ENCODE measurements at places on chromosomes 12 and 14.

- no peak for DNase-seq
Observed at GRCh38 chr14:42617005-42617404, 1010.3 kb downstream of the LRFN5 start.

DNA sequence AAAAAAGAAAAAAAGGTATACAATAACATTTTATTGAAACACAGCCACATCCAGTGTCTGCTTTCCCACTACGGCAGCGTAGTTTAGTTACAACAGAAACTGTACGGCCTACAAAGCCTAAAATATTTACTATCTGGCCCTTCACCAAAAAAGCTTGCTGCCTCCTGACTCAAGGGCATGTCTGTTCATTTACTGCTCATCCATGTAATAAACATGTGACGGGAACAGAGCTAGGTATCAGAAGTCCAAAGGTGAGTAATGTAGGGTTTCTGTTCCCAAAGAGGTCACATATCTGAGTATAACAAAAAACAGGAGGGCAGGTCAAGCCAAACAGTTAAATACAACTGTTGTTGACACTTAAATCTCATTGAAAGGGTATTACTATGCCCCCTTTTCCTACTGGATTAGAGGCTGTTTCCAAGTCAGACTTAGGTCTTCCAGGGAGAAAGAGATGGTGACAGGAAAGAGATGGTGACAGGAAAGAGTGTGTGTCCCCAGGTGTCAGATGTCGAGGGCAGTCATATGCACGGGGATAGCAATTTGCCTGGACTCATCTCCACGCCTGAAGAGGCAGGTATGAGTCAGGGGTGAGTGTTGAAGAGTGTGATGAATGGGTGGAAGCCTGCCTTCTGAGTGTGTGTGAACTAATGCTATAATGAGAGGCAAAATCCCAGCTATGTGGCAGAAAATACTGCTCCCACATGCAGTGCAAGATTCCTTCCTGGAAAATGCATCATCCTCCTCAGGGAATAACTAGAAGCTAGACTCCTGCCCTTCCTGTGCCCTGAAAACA lies 77.7 kb downstream of the MAP3K9 start:
- DNase-seq, result no peak

- DNase-seq, result no peak
Observed at GRCh38 chr12:71756054-71756690, 1.5 kb downstream of the RAB21 start.

- no peak for DNase-seq
Observed at GRCh38 chr12:1517007-1517406, 77.4 kb downstream of the FBXL14 start.

DNA sequence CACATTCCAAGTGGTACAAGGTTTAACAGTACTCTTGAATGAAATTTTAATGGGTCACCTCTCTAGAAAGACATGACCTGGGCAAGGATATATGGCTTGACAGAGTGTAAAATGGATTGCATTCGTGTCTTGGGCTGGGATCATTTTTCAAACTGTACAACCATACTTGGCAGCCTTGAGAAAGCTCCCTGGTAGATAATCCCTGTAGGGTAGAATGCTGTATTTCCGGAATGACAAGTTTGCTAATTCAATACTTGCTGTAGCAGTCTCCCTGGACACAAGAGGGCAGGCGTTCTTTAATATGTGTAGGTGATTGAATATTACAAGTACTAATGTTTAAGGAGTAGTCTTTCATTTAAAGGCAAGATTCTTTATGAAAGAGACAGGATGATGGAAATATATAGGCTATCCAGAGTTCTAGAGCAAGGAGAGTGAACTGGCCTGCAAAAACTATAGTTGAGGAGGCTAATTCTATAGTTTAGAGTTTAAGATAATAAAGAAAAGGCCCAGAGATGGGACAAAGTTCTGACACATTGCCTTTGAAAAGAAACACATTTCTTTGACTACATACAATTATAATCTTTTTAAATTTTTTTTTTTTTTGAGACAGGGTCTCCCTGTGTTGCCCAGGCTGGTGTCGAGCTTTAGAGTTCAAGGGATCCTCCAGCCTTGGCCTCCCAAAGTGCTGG lies 53.4 kb downstream of the PLBD1 start:
- DNase-seq, result no peak

Measured in activated T-cell treated with anti-CD3 and anti-CD28 coated beads, Interleukin-2, amount 50 U/mL, for 4 hours (primary cell).